ENCODE measurements at places on chromosomes 7 and 10.
A peak's percentile ranks its signal among the peaks of the same experiment; 100 is the strongest.

DNA sequence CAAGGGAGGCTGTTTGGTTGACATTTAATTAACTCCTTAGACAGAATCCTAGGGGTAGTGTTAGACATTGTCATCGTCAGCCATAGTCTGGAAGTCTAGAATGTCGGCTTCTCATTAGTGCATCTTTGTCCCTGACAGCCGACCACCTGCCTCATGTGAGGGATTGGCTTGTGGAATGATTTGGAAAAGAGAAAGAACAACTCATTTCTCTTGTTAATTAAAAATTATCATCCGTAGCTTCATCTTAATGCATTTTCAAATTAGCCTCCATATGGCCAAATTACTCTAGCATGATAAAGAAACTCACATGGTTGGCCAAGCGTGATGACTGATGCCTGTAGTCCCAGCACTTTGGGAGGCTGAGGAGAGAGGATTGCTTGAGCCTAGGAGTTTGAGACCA, 97.7 kb upstream of the PARD3 start:
- no peak for DNase-seq

GRCh38 chr7:16985621-16986020, 103.8 kb upstream of the AGR3 start:
- no peak for DNase-seq

- no peak for DNase-seq
These were observed 8.4 kb upstream of the PANK1 start for GRCh38 chr10:89653410-89653869.

DNA sequence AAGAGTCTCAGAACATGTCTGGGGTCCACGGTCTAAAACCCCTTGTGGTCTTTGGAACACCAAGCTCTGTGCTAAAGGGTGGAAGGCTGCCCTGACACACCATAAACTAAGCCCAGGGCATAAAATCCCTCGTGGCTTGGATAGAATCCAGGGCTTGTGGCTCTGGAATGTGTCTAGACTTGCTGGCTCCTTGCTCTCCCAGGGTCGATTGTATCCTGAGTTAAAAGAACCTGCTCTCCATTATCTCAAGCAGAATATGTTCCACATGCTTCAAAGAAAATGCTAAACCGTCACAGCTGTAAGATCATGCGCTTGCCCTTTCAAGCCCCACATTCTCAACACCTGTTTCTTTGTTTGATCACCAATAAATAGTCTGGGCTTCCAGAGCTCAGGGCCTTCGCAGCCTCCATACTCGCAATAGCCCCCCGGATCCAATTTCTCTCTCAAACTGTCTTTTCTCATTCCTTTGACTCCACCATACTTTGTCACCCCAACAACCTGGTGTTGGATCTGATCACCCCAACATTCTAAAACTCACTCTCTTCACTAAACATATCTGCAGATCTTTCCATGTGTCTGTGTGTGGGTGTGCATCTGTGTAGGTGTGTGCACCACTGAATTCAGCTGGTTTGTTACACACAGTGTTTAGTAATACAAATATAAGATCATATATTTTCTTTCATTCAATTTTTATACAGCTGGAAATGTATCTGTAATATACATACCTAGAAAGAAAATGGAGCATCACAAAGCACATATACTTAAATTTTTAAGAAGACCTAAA, 238.5 kb downstream of the ZMYND11 start:
- DNase-seq, result no peak

- DNase-seq, result no peak
These were observed 942.5 kb upstream of the ZWINT start for GRCh38 chr10:57303566-57303965.

GRCh38 chr7:106720641-106721040, 59.7 kb upstream of the CCDC71L start:
- DNase-seq, result no peak

GRCh38 chr10:80064120-80064886, 14.2 kb upstream of the TMEM254 start:
- DNase-seq, result no peak

DNA sequence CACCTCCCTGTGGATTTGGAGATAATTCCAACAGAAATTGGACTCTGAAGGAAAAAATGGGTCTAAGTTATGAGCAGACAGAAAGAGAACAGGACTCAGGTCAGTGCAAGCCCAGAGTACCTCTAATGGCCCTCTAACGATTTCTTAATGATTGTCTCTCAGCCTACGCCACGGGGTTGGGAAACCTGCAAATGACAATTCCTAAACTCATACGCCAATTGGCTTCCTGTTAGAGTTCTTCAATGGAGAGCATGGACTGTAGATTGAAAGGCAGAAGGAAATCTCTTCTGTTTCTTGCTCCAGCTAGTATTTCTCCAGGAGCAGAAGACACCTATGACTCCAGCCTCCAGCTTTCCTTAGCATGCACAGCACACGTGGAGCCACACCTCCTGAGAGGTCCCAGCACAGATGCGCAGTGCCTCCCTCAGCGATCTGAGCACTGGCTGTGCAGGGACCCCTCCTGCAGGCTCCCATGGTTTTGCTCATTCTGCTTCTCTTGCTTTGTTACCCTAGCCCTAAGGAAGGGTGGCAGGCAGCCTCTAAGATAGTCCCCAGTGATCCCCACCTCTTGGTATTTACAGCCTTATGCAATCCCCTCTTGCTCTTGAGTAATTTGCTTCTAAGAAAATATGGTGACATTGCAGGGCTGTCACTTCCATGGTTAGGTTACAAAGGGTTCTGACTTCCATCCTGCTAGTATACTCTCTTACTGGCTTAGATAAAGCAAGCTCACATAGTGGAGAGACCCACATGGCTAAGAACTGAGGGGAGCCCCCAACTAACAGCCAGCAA, 30.1 kb downstream of the DENND11 start:
- no peak for DNase-seq

DNA sequence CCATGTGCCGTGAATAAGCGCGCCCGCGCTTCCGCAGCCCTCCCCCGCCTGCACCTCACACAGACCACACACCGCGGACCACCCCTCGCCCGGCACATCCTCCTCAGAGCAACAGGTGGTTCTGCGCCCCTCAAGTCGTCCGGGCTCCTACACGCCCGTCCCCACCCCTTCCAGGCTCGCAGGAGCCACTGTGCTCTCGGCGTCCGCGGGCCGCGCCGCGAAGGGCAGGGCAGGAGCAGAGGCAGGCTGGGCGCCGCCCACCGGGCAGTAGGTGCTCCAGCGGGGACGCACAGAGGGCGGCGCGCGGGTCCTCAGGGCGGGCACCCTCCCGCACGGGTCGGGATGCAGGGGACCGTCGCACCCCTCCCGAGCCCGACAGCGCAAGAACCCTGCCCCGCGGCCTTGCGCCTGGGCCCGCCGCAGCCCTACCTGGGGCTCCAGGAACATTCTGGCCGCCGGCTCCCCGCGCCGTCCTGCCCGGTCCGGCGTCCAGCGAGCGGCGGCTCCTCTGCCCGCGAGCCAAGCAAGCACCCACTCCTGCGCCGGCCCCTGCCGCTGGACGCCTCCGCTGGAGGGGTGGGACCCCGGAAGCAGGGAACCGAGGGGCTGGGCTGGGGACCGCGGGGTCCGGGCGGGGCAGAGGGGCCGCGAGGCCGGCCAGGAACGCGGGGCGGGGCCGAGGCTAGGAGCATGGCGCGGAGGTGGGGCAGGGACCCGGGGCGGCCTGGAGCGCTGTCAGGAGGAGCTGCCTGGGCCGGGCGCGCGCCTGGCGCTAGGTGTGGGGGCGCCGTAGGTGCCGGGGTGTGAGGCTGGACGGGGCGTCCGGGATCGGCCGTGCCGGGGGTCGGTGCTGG, 37.4 kb downstream of the RASGEF1A start:
- no peak for DNase-seq

DNA sequence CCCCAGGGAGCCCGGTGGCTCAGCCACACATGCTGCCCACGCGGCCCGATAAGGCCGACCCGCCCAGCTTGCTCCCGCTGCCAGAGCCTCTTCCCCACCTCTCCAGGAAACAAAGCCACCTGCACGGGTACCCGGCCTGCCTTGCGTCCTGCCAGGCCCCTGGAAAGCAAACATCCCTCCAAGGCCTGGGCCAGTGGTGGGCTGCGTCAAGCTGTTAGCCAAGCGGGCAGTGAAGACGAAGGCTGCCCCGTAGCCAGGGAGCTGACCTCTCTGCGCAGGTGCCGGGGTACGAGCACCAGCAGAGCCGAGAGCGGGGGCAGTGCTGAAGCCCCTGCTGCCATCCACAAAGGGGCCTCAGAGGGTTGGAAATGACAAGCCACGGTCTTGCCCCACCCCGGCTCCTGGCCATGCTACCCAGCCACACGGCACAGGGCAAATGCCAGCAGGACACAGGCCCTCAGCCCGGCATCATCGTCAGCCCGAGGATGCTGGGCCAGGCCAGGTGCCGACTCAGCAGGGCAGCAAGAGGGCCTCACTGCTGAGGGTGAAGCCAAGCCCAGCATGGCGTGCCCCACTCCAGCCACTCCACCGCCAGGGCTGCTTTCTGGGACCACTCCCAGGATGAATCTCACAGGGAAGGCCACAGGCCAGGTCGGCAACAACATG, 140.0 kb downstream of the PTPRN2 start:
- DNase-seq, result no peak

DNA sequence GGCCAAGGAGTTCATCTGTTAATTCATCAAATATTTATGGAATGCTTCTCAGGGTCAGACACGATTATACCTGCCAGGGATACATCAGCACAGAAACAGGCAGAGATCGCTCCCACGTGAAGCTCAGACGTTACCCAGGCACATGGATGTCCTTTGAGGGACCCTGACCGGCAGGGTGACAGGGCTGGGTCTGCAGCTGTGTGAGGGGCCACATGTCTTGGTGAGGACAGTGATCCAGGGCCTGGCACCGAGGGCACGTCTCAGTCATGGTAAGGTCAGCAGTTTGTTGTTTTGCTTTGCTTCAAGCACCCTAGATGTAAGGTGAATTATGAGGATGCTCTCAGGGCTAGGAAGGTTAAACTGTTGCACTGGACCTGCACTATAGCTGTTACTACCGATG, 227.9 kb downstream of the WDR37 start:
- DNase-seq, result no peak

DNA sequence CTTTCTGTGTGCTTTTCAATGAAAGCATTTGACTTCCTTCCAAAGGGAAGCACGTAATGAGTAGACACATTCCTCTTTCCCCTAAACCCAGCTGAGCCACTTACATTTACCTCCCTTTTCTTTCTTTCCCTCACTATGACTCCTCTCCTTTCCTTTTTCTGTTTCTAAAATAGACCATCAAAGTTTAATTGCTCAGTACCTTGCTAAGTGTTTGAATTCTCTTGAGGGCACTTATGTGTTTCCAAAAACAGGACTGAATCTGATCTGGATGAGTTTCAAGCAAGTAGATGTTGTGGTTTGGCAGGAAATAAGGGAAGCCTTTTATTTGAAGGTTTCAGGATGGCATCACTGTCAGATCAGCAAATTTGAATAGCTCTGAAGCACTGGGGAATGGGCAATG, 396.2 kb downstream of the REEP3 start:
- no peak for DNase-seq

DNA sequence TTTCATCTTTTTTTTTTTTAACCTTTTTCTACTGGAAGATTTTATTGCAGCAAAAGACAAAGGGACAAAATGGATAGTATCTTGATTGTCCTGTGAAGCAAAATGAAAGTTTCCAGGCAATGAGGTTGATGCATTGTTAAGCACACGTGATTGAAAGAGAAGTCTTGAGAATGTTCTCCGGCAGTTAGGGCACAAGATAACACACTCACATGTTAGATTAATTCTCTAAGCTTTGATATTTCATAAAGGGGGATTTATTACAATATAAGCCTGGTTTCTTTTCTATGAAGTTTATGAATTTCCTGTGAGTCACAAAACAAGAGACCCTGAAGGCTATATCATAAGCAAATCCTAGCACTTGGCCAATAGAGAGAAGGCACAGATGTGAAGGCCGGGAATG, 93.4 kb upstream of the ARMC3 start:
- no peak for DNase-seq

- no peak for DNase-seq
These were observed 60.9 kb downstream of the SPOCK2 start for GRCh38 chr10:72027498-72027897.

DNA sequence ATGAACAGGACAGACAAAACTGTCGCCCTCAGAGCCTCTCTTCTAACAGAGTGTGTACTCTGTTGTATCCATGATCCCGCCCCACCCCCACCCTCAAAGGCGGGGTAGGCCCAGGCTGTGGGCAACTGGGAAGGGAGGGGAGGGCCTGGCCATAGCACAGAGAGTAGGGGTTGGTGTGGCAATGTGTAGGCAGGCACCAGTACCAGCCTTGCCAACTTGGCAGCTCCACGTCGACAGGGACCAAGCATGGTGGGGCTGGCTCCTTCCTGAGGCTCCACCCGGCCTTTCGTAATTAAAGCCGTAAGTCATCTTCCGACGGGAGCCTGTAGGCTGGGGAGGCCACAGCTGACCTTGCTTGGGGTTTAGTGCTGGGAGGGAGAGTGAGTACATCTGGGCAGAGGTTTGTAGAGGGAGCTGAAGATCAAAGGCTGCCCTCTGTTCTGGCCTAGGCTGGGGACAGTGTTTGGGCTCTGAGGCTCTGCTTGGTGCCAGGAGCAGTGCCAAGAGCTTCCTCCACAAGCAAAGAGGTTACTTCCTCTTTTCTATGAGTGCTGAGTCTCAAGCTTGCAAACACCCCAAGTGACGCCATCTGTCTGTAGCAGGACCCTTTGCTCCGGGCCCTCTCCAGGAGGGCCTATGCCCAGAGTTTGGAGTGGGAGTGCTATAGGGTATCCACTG, 121.6 kb downstream of the C10orf105 start:
- no peak for DNase-seq

DNA sequence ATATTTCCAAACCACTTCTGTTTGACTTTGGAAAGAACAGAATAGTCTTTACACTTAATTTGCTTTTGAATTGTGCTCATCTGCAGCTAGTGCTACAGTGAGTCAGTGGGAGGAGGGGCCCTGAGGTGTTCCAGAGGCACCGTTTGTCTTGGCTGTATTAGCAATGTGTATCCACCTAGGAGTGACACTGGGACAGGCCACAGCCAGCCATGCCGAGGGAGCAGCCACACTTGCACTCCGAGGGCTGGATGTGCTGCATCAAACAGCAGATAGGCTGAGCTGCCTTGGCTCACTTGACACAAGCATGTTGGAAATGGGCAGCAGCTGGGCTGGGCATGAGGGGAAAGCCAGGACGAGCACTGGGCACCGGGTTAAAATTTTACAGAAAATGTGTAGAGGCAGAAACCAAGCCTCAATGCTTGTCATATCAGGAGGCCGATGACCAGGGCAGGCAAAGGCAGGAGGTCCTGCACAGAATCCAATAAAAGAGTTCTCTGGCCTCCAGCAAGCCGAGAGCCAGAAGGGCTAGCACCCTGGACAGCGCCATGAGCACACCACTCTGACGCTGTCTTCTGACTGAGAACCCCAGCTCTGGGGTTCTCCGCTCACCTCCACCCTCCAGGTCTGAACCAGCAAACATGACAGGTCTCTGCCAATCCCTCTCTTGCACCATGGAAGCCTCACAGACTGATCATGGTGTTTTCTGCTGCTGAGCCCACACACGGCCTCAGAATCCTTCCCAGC, 163.3 kb downstream of the GRID1 start:
- DNase-seq, result peak; percentile 8

GRCh38 chr10:35446439-35446838, 110.1 kb downstream of the CCNY start:
- DNase-seq, result no peak

GRCh38 chr7:129012641-129013040, 42.3 kb downstream of the TNPO3 start:
- DNase-seq, result no peak

All from activated CD4-positive, alpha-beta T cell treated with anti-CD3 and anti-CD28 coated beads, Interleukin-10, Interleukin-2, amounts not matched to agents 100 ng/mL and 50 ng/mL, durations not matched to agents 16 hours and 8 hours (primary cell).